ENCODE measurements at places on chromosomes 7 and 10.

DNA sequence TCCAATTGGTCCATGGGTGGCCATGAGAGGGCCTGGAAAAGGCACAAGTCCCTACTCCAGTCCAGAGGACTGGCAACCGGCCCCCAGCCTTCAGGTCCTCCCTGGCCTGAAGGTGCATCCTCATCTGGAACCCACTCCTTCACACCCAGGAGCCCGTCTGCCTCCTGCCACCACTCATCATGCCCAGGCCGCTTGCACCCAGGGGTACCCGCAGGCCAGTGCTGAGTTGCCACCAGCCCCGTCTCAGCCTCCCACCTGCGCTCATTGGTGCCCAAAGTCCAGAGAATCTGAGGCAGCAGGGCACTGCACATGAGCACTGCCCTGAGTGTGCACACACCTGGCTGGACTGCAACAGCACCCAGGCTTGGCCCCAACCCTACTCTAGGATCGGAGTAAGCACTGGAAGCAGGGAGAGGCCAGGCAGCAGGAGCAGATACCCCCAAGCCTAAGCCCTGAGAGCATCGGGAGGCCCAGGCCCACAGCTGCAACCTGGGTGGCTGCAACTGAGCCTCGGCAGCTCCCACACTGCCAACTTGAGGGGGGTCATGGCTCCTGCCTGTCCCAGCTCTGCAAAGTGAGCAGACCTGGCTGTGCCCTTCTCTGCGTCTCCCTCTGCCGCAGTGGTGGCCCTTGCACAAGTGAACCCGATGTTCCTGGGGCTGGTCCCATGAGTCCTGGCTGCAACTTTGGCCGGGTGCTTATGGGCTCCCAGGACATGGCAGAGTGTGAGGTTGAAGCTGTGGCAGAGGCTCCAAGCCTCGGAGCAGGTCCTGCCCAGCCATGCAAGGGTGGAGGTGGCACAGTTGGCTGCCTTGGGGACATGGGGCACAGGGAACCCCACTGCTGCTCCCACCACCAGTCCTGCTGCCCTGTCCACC, 44.3 kb downstream of the TCERG1L start:
- no peak for DNase-seq

DNA sequence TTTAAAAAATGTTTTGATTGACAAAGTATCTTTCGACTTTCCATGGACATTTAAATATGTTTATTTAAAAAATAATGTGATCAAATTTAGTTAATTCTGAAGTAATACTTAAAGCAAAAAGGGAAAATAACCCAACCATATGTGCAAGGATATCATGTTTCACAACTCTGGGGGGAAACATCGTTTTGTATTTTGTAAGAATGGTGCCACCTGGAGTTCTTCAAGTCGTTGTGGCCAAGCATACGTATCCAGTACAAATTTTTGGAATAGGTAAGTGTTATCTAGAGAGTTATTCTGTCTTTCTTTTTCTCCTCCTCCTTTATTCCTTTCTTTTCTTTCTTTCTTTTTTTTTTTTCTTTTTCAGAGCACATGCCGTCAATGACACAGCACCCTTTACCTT, 176.2 kb upstream of the CSTF2T start:
- DNase-seq: no peak

DNA sequence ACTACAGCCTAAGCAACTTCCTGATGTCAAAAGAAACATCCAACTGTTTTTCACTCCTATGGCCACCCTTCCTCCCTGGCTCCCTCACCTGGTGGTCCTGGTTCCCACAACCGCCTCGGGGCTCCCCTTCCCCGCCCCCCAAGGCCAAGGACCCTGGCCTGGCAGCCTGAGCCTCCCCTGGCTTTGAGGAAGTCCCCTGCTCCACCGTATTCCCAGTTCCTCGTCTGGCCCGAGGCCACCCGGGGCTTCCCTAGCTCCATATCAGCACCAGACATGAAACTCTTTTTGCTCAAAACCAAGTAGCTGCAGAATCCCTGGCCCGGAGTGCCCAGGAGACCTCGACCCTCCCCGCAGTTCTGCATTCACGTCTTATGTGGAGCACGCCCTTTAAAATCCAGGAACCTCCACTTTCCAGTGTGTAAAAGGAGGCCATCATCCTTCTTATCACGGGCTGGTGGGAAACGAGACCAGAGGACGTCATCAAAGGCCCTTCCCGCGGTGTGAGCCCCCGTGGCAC, 82.9 kb downstream of the PRKAG2 start:
- no peak for DNase-seq

- no peak for DNase-seq
These were observed 21.4 kb upstream of the PARP12 start for GRCh38 chr7:140084142-140084655.

DNA sequence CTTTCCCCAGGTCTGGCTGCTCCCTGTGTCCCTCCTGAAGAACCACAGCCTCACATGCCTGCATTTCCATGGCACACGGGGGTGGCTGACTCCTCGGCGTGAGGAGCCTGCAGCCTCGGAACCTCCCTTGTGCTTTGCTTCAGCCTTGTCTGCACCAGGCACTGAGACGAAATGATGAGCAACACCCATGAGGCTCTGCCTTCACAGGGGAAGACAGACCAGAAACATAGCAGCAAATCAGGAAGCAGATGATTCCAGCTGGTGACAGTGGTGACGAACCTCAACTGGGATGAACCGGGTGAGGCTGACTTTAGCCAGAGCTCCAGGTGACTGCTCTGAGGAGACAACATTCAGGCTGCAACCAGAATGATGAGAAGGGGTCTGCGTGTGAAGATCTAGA, 84.5 kb upstream of the SMNDC1 start:
- DNase-seq: no peak

DNA sequence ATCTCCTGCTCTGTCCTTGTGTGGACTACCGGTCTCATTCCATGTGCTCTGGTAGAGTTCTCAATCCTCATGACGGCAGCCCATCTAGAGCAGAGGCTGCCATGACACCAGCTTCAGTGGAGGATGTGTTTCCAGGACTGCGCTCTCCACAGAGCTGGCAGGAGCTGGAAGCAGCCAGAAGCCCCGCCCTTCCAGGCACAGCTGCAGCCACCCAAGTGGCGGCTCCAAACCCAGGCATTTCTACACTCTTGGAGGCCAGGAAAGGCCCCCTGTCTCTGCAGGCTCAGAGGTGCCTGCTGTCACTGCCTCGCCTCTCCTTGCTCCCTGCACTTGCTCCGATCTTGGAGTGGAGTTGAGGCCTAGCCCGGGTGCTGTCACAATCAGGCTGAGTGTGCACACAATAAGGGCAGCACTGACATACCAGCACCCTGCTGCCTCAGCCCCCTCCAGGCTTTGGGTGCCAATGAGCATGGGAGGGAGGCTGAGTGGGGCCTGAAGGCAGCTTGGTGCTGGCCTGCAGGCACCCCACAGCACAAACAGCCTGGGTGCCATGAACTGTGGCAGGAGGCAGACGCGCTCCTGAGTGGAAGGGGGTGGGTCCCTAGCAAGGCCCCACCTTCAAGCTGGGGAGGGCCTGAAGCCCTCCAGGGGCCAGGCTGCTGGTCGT, 122.1 kb downstream of the LRRN3 start:
- DNase-seq: no peak
